Body of pancreas (tissue), 4 donors: ENCODE measurements at places on chromosomes 6 and 20.
A peak's percentile ranks its signal among the peaks of the same experiment; 100 is the strongest.

DNA sequence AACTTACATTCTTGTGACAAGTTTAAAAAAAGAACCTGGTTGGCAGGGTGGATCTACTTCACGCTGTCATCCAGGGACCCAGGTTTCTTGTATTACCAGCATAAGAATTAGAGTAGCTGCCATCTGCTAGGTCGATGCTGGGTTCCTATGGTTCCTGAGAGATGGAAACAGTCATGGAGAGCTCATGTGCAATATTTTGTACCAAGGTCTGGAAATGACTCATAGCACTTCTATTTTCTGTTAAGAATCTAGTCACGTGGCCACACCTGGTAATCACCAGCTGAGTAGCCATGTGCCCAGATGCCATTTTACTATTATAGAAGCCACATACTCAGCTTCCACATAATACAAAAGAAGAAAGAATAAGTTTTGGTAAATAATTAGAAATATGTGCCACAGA is 171.3 kb downstream of the CD83 start:
- no peak for DNase-seq

DNA sequence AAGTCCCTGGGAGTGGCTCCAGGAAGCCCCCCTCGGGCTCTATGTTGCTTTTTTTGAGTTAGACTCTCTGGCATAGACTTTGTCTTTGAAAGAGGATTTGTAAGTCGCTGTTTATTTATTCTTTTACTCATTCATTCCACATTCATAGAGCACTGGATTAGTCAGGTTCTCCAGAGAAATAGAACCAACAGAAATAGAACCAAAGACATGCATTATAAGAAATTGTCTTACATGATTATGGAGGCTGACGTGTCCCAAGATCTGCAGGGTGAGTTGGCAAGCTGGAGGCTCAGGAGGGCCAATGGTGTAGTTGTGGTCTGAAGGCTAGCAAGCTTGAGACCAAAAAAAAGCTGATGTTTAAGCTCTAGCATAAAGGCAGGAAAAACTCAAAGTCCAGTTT is 98.3 kb upstream of the CHD6 start:
- DNase-seq, result no peak

DNA sequence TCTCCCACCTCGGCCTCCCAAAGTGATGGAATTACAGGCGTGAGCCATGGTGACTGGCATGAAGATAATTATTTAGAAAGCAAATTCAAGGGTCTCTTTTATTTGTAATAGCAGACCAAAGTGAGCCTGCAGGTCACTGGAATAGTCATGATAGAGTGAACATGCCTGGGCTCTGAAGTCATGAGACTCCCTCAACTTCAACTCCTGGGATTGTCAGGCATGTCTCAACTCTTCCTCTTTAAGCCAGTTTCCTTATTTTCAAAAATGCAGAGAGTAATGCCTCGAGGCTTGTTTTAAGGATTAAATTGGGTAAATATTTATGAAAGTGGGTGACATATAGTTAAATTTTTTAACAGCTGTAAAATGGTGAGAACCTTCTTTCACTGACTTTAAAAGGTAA is 22.7 kb upstream of the HECA start:
- no peak for DNase-seq

GRCh38 chr20:15288106-15288505 is 950.7 kb upstream of the FLRT3 start:
- DNase-seq, result no peak

- no peak for DNase-seq
These were observed 10.4 kb upstream of the FOXP4 start for GRCh38 chr6:41535766-41536165.

DNA sequence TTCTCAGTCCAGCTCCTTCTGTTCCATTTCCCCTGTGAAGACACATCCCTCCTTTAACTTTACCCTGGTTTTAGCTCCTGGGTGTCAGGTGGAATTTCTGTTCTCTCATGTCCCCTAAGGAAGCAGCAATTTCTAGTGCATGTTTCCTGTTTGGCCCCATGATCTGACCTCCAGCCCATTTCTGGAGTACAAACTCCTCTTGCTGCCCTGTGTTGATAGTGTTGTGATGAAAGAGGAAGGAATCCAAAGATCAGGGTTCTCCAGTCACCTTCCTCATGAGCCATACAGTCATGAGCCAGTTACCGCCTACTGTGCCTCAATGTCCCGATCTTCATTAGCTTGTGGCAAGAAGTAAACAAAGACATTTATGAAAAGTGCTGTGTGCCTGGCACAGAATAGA is 97.4 kb downstream of the PHACTR1 start:
- DNase-seq, result no peak

DNA sequence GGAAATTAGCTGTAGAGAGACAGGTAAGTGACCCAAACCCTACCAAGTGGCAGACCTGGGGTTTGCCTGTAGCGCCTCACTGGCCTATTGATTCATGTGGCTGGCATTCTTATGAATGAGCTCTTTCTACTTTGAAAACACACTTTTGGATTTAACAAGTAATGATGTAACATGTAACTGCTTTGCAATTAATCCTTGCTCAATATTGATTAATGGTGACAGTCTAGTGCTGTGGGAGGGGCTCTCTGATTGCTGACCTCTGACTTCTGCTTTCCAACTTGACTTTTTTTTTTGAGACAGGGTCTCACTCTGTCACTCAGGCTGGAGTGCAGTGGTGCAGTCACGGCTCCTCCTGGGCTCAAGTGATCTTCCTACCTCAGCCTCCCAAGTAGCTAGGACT is 82.7 kb downstream of the TIAM2 start:
- DNase-seq, result peak; percentile 8

- DNase-seq, result peak; percentile 13
These were observed 19.9 kb downstream of the RALGAPA2 start for GRCh38 chr20:20692587-20692986.

- peak; percentile 30 for DNase-seq
These were observed 2.5 kb downstream of the SMIM13 start for GRCh38 chr6:11096109-11096508.

DNA sequence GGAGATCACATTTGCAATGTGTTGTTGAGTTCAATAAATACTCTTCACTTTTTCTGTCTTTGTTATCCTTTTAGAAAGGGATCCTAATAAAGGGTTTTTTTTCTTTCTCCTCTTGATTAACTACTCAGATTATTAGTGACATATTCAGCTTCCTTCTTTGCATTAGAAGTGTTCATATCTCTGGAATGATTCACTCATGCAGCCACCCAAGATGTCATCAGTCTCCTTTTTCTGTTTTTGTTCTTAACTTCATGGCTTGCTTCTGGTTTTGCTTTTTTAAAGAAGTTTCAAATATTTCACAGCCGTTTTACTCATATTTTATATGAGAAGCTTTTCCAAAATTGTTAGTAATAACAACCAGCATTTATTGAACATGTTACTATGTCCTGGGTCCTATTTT is 187.6 kb downstream of the TMEM242 start:
- no peak for DNase-seq

DNA sequence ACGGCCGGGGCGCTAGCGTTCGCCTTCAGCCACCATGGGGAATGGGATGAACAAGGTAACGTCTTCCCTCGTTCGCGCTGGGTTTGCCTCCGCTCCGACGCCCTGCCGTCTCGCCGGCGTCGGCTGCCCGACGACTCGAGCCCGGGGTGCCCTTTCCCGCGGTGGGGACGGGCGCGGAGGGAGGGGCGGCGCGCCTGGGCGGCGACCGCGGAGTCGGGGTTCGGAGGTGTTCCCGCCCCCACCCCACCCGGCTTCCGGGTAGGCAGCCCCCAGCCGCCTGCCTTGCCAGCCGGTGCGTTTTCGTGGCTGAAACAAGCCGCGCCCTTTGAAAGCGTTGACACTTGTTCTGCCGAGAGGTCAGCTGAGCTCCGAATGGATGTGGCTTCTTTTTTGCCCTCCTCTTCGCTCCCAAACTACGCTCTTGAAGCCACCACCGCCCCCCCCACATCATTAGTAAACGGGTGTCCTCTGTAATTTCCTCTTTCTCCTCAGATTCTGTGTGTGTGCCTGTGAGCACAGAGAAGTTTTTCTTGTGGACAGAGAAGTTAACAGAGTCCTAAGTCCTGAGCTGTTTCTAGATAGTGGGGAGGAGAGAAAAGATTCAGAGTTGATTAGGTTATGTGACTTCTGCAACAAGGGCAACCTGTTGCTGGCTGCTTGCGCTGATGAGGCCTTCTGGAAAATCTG is 362 bp downstream of the DUSP22 start:
- peak; percentile 67 for DNase-seq
